ENCODE measurements at places on chromosomes 4 and X. TPM values are rescaled to one million over a fixed set of nuclear protein-coding genes. Genes with fewer than 3 reads are reported as not detected.

The IL3RA gene
- total RNA-seq: 6.8 TPM

The RTL5 gene
- 0.25 TPM for total RNA-seq

The STATH gene
- total RNA-seq: not detected

The POF1B gene
- 0.16 TPM for total RNA-seq

The IL2RG gene
- 366 TPM for total RNA-seq

The GRSF1 gene
- 120 TPM for total RNA-seq

The PAGE2B gene
- 1.1 TPM for total RNA-seq

The FGD1 gene
- 0.28 TPM for total RNA-seq

The BMPR1B gene
- not detected for total RNA-seq

The MYOZ2 gene
- total RNA-seq: not detected

All from activated T-helper 2 cell treated with anti-CD3 and anti-CD28 coated beads, Interferon-gamma antibody, Interleukin-2, Interleukin-4, amounts not matched to agents 10 μg/mL and 5 μg/mL and 100 μg/mL, durations not matched to agents 14 hours and 24 hours and 36 hours (primary cell).